ENCODE measurements at places on chromosomes 1 and 21.

GRCh38 chr1:229972600-229973296 lies 94.3 kb upstream of the GALNT2 start:
- DNase-seq: no peak

- DNase-seq: no peak
These were observed 45.8 kb downstream of the MIGA1 start for GRCh38 chr1:77825131-77825709.

- DNase-seq: no peak
These were observed 65.7 kb upstream of the SYT6 start for GRCh38 chr1:114219172-114219868.

DNA sequence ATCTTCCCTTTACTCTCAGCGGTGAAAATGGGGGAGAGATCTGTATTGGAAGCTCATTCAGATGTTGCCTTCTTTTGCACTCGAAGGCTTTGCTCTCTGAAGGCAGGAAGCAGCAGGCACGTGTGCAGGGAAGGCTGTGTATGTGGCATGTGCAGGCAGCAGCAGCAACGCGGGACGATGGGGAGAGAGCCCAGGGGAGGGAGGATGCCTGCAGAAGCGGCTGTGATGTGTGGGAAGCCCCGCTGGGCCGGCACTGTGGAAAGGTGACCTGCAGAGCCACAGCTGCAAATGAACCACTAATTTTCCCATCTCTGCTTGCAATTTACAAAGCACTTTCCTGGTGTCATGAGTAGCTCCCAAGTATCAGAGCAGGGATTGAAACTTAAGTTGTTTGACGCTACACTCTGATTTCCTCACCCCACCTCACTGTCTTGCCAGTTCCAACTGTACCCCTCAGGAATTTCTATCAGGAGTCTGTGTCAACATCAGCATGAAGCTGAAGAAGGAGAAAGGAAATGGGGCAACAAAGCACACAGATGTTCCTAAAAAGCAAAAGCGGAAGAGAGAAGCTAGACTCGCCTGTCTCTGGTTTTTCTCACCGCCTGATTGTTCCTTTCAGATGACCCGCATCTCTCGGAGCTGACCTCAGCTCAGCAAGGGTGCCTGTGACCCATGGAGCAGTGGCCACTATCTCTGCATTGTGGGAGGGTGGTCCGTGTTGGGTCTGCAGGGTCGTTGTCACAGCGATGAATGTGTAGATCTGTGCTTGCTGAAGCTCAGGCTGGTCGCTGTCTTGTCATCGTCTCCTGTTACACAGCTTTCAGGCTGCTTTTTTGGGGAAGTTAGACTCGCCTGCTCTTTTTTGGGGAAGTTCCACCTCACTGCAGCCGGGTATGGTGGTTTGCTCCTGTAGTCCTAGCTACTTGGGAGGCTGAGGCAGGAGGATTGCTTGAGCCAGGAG lies 156.1 kb downstream of the KIF26B start:
- DNase-seq: no peak

GRCh38 chr1:41152622-41153044 lies 89.5 kb downstream of the SCMH1 start:
- no peak for DNase-seq

GRCh38 chr1:111770916-111771315 lies 15.2 kb downstream of the DDX20 start:
- DNase-seq: no peak

DNA sequence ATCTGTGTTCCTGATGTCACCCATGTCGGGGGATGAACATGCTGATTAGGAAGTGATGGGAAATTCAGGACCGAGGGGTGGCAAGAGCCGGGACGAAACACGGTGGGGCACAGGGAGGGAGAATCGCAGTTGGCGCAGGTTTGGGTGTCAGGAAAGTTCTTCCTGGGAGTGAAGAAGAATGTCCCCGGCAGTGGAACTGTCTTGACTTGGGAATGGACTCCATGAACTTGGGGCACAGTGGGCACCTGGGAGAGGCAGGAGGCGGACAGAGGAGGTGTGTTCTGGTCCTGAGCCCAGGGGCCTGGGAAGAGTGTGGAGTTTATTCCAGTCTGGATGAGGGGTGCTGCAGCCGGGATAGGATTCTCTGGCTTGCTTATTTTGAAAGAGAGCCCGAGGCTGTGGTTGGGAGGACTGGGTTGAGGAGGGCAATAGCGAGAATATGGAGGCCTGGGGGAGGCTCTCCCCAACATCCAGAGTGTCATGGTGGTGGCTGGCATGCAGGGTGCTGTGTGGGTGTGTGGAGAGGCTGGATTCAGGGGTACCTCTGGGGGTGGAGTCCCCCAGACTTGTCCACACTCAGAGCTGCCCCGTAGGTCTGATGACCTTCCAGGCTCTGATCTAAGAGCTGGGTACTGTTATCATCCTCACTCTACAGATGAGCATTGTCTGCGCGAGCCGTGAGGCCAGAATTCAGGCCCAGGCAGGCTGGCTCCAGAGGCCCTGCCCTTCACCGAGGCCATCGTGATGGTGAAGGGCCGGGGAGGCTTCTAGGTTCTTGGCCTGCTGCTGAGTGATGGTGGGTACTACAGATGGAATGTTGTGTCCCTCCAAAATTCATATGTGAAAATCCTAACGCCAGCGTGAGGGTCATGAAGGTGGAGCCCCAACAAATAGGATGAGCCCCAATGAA lies 274.5 kb upstream of the C1orf174 start:
- DNase-seq: no peak

DNA sequence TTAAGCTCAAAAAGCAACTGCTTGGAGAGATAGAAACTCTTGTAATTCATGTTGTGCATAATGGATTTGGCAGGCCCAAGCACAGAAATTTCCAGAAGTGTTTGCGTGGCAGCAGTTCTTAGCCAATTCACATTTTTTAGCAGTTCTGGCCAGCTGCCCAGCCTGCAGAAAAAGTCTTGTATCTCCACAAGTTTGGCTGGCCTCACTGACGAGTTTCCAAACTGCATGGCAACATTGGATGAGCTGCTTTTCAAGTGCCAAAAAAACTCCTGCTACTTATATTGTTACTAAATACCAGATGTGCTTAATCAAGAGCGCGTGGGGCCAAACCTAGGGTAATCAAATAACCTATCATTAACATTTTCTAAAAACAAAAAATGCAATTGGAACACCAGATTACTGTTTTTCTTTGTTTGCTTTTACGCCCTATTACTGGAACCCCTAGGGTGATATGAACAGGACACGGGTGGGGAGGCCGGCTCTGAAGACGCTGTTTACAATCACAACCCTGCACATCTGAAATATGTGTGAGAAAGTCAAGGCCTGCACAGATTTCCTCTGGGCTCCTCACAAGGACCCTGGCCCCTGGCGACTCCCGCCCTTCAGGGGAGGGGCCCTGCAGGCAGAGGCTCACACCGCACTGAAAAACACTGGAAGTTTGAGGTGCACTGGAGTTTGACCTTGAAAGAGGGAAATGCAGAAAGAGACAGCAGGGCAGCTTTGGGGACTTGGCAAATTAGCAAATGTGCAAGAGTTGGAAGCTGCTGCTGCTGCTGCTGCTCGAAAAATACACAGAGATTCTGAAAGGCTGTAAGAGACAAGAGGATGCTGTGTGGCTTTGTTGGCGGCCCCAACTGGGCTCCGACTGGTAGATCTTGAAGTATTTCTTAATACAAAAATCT lies 55.2 kb upstream of the TARBP1 start:
- DNase-seq: no peak

GRCh38 chr1:3466366-3467075 lies 12.1 kb downstream of the ARHGEF16 start:
- DNase-seq: no peak

- no peak for DNase-seq
These were observed 170.1 kb downstream of the CDC7 start for GRCh38 chr1:91670781-91671180.

DNA sequence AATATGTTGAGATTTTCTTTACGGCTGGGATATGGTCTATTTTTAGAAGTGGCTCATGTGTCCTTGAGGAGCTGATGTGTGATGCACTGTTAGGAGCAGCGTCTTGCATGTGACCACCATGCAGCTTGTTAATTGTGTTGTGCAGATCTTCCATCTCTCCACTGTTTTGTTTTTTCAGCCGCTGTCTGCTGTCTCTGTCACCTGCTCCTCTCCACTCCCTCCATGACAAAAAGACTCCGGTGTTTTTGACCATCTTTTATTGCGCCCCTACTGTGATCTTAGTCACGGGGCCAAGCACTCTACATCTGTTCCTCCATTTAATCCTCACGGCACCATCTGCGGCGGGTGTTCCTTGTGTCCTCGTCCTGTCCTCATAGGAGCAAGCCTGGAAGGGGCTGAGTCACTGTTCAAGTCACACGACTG lies 51.8 kb downstream of the ADARB1 start:
- no peak for DNase-seq

DNA sequence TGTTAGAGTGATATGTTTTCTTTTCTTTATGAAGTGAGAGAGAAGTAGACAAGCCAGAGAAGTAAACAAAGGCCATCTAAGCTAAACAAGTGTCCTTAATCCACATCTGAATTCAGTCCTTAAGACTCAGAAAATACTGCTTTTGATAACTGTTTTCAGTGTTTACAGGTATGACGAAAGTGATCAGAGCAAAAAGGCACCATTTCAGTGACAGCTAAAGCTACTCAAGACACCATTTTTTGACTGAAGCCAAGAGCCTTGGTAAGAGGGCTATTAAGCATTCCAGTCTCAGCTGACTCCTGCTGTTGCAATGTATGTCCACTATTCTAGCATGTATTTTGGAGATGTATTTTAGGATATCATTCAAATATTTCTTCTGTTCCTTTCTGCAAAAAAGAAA lies 4.1 kb downstream of the KMO start:
- DNase-seq: no peak

GRCh38 chr1:4836574-4836973 lies 182.2 kb downstream of the AJAP1 start:
- DNase-seq: no peak

DNA sequence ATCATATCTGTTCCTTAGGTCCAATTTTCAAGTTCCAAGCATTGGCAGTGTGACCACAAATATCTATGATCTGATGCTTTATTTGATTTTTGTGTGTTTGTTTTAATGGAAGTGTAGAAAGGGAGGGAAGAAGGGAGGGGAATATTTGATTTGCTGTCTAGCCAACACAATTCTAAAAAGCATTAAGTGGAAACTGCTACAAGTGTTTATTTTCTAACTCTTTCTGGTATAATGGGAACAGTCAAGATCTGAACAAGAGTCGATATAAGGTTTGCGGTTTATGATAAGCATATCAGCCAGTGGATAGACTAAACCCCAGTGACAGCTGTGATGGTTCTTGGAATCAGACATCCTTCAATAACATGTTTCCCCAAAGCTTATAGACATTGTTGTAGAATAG lies 267.8 kb upstream of the SNX7 start:
- no peak for DNase-seq

- DNase-seq: no peak
These were observed 33.5 kb downstream of the CSMD2 start for GRCh38 chr1:34131396-34132160.

DNA sequence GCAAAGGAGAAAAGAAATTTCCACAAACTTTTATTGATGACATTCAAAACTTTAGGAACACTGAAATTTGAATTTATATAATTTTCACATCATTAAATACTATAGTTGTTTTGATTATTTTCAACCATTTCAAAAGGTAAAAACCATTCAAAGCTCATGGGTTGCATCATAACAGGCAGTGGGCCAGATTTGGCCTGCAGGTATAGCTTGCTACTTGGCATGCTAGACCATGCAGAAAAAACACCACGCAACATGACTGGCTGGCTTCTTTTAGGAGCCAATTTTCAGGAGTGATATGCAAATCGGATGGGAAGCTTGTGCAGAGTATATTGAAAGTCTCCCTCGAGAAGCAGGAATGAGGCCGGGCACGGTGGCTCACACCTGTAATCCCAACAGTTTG lies 144.8 kb downstream of the GLUL start:
- no peak for DNase-seq

DNA sequence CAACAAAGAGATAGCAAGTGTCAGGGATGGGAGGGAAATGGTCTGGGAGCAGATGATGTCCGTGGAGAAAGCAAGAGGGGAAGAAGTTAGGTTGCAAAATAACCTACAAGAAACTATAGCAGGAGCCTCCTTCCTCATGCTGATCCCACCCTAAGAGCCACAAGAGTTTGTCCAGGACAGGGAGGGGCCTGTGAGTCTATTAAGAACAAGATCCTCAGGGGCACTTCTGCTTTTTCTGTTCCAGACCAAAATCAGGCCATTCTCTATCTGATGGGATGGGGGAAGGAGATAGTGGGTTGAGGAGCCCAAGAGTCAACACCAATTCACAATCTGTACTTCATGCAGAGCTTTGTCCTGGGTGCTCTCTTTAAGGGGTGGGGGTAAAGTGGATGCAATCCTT lies 7.7 kb upstream of the ATP1A4 start:
- no peak for DNase-seq

GRCh38 chr1:111884772-111885443 lies 104.6 kb downstream of the KCND3 start:
- no peak for DNase-seq
